Epithelial cell of prostate (primary cell): ENCODE measurements at places on chromosomes 6 and 20.
A peak's percentile ranks its signal among the peaks of the same experiment; 100 is the strongest.

DNA sequence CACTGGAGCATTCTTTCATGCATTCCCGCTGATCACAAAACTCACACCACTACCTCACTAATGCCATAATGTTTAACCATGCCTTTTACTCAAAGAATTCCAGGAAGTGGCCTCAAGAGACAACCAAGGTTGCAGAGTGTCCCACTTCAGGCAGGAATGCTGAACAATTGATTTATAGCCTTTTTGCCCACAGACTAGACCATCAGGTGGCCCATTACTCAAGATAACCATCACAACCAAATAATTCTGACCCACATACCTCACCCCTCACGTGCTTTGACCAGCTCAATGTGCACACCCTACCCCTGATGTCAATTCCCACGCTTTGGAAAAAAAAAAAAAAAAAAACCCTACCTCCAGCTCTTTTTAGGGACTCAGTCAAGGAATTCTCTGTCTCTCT, 220.6 kb upstream of the UFL1 start:
- DNase-seq, result no peak

DNA sequence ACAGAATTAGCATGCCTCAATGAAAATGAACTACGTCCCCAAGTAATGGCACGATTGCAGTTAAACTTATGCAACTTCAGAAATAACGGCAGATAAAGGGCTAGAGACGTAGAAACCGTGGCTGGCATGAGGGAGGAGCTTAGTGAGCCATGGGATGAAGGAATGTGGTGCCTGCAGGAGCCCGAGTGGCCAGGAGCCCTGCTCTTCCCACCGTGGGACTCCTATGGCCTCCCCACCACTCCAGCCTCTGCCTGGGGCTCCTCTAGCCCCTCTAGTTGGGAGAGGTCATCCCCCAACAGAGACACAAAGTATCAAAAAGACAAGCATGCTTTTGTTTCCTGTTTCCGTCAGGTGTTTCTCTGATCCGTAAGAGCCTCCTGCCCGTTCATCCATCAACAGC, 75.1 kb upstream of the BHLHE23 start:
- no peak for DNase-seq

GRCh38 chr6:71107911-71108420, 151.1 kb upstream of the B3GAT2 start:
- DNase-seq, result peak; percentile 22

- no peak for DNase-seq
Measured at GRCh38 chr6:139485742-139486475, 111.5 kb upstream of the CITED2 start.

DNA sequence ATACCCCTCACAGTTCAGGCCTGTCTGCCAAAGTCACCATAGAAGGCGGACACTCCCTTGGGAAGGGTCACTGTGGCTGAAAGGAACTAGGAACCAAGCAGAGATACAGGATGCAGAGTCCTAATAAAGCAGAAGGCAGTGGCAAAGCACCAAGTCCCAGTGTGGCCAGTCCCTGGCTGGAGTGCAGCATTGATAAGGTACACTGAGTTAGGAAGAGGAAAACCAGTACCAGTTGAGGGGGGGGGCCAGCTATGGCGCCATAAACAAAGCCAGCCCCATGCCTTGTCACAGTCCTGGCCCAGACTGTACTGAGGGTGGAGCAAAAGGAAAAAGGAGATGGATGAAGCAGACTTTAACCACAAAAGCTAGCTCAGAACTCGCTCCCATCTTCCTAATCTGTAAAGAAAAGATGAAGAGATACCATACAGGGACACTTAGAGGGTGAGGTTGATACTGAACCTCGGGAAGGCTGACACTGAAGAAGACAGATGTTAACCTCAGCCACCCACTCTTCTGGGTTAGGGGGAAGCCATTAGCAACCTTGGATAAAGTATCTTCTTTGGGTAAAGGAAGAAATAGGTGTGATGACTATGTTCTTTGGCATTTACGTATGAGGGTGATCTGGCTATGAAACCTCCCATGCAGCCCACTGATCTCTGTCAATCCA, 7.8 kb downstream of the ABHD12 start:
- DNase-seq, result no peak

GRCh38 chr6:52361414-52361944, 472 bp upstream of the PAQR8 start:
- no peak for DNase-seq

- no peak for DNase-seq
Measured at GRCh38 chr6:67265996-67266921, 1368.8 kb upstream of the ADGRB3 start.

- DNase-seq, result no peak
Measured at GRCh38 chr6:4703382-4703781, 72.8 kb upstream of the CDYL start.
